ACHN (cell line): ENCODE measurements at places on chromosomes 5 and 9.

DNA sequence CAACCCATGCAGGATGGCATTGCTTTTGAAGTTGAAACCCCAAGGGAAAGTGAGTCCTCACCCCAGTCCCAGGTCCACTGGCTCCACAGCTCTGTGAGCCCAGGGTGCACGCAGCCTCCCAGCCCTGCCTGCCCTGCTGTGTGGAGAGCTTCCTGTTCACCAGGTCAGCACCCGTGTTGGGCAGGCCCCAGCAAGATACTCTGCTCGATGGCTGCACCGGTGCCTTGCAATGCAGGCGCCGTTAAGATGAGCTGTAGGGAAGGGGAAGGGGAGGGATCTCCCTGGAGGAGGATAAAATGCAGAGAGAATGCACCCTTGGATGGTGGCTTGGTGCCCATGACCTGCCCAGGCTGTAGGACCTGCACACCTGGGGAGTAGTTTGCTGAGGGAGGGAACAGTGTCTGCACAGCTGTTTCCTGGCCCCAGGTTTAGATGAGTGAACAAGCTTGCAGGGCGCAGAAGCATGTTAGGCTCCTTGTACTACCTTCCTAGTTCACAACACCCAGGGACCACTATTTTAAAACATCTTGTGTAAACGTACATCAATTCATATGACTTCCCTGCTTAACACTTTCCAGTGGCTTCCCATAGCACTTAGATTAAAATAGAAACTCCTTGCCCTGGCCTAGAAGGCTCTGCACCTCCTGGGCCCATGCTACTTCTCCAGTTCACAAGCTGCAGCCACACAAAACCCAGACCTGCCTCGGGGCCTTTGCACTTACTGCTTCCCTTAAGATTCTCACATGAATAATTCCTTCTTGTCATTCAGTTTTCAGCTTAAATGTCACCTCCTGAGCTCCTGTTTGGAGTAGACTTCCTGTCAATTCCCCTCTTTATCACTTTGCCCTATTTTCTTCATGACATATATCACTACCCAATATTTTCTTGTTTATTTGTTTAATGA lies 19.6 kb downstream of the FAT2 start:
- no peak for DNase-seq

DNA sequence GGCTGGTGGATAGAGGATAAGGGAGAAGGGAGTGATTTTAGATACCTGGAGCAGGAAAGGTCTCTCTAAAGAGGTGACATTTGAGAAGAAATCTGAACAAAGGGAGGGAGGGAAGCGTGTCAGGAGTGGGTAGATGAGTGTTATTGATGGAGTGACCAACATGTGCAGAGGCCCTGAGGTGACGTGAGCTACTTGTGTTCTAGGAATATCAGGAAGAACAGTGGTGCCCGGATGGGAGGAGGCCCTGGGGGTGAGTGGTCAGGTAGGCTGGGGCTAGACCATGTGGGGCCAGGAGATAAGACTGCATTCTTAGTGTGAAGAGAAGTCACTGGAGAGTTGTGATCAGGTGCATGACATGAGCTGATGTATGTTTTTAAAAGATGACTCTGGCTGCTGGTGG lies 256.2 kb downstream of the ARHGAP26 start:
- DNase-seq: no peak

- DNase-seq: no peak
Measured at GRCh38 chr5:96671441-96671840, 9.3 kb downstream of the CAST start.

GRCh38 chr5:91070761-91071550 lies 312.2 kb downstream of the ARRDC3 start:
- no peak for DNase-seq
